ENCODE measurements at places on chromosomes 5 and 9.

DNA sequence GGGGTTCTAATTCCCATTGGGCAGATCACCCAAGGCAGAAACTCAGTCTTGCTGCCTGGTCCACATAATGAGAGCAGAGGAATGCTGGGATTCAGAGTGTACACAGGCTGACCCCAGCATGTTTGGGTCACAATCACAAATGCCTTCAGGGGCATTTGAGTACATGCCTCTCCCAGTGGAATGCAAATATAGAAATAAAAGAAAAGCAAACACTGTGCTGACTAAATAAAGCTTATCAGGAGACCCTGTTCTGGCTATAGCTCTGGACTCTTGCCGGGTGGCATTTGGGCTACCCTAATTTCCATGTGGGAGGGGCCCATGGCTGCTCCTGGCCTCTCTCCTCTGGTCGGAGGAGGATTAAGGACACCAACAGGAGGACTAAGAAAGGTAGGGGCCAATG lies 121.4 kb downstream of the DOCK8 start:
- DNase-seq, result no peak

- no peak for DNase-seq
These were observed 3.8 kb upstream of the GGTA1 start for GRCh38 chr9:121503444-121503843.

DNA sequence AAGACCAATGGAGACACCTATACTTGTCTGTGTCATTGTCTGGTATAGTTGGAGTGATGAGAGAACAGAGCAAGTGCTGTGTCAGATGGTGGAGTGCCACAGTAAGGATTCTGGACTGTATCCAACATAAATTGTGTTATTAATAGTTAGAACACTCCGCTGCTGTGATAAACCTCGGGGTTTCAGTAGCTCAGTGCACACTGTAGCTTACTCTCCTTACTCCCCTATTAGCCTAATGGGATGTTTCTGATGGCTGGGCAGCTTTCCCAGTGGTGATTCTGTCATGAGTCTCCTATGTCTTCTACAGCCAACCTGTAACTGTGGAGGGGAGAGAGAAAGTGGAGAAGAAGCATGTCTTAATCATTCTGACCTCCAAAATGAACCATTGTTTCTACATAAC lies 127.6 kb upstream of the PTCH1 start:
- no peak for DNase-seq

GRCh38 chr9:89418882-89419640 lies 78.9 kb downstream of the SEMA4D start:
- no peak for DNase-seq

DNA sequence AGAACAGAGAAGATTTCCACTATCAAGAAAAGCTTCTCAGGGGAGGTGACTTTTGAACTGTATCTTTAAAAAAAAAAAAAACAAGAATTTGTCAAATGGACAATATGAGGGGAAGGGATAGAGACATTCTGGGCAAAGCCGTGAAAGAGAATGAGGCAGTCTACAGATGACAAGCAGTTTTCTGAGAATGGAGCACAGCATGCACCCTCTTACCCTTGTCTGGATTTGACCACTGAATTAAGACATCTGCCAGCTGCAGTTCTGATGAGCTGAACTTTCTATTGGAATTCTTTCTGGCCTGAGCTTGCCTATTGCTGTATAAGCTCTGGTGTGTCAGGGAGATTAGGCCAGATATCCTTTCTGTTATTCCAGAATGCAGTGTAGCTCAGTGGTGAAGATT lies 10.3 kb upstream of the RANBP3L start:
- no peak for DNase-seq

- DNase-seq, result no peak
These were observed 271.4 kb upstream of the ZNF608 start for GRCh38 chr5:125017796-125018195.

Measured in caudate nucleus (tissue), 63 donors.